Right renal cortex interstitium (tissue), 3 donors: ENCODE measurements at places on chromosomes 3 and 15. TPM values are rescaled to one million over a fixed set of nuclear protein-coding genes. Genes with fewer than 3 reads are reported as not detected.

DNA sequence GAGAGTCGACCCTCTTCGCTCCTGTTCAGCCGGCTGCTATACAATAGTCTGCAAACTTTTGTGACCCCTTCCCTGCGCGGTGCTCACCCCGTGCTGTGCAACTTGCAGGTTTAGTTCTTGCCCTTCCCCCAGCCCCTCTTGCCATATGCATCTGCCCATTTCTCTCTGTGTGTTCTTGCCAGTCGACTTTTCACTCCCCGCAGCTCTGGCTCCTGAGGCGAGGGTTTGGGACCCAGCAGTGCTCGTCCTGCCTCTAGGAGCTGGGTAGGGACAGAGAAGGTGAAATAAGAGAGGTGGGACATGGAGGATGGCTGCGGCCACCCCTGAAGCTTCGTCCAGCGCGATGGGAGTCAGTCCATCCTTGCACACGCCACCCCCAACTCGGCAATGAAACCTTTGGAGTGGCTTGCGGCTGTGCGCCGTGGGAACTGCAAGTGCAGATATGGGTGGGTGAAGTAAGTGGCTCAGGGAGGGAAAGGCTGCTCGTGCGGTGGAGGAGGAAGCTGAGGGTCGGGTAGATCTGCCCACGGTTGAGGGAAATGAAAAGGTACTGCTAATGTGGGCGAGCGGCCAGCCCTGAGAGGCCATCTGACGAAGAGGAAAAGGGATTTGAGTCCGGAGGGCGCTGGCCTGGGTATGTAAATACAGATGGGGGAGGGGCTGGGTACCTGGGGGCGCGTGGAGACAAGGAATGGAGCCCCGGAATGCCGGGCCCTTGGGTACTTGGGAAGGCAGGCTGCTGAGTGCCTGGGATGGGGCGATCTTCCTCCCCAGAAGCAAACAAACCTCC lies 1.0 kb downstream of the LRRC3B start:
- DNase-seq: no peak

GRCh38 chr3:83928391-83928790 lies 1030.4 kb upstream of the CADM2 start:
- no peak for DNase-seq

GRCh38 chr3:84881288-84881687 lies 77.5 kb upstream of the CADM2 start:
- no peak for DNase-seq

- no peak for DNase-seq
These were observed 47.0 kb upstream of the RBP1 start for GRCh38 chr3:139586420-139587017.

The SEMA5B gene
- 25.6 TPM for polyA plus RNA-seq

The IL12A gene
- polyA plus RNA-seq: 1.0 TPM

The GXYLT2 gene
- polyA plus RNA-seq: 11.1 TPM
